ENCODE measurements at places on chromosomes 1 and 21. TPM values are rescaled to one million over a fixed set of nuclear protein-coding genes. Genes with fewer than 3 reads are reported as not detected.

INAVA gene
- 21.3 TPM for total RNA-seq

- DNase-seq, result no peak
These were observed 325.0 kb upstream of the ESRRG start for GRCh38 chr1:217048104-217048707.

GRCh38 chr1:22142315-22143064 lies 407 bp downstream of the WNT4 start:
- DNase-seq, result peak; percentile 45

- no peak for DNase-seq
These were observed 380.4 kb downstream of the NPHP4 start for GRCh38 chr1:5611851-5612250.

- no peak for DNase-seq
These were observed at the start of gene OR2T4 for GRCh38 chr1:248361121-248361715. TSS of gene OR2T4 (plus strand) at chr1:248361665. CDS start at chr1:248361665, 0 bp downstream.

Data from foreskin keratinocyte (primary cell).